ENCODE measurements at places on chromosomes 7 and 10.

DNA sequence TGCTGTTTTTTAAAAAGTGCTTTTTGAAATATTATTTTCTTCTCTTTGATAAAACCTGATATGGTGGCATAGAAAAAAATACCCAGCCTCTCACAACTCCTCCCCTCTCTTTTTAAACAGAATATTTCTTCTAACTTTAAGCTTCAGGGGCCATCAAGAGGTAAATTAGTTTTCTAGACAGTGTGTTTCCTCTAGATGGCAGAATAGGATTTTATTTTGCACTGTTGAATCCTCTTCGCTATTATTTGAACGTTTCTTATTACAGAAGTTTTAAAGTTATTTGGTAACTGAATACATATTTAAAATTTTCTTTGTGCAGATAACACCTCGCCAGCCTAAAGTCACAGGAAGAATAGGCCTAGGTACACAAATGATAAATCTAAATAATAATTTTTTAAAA, 30.3 kb downstream of the ARL5B start:
- no peak for DNase-seq

GRCh38 chr10:127358337-127358736, 161.9 kb upstream of the INSYN2A start:
- DNase-seq = no peak

DNA sequence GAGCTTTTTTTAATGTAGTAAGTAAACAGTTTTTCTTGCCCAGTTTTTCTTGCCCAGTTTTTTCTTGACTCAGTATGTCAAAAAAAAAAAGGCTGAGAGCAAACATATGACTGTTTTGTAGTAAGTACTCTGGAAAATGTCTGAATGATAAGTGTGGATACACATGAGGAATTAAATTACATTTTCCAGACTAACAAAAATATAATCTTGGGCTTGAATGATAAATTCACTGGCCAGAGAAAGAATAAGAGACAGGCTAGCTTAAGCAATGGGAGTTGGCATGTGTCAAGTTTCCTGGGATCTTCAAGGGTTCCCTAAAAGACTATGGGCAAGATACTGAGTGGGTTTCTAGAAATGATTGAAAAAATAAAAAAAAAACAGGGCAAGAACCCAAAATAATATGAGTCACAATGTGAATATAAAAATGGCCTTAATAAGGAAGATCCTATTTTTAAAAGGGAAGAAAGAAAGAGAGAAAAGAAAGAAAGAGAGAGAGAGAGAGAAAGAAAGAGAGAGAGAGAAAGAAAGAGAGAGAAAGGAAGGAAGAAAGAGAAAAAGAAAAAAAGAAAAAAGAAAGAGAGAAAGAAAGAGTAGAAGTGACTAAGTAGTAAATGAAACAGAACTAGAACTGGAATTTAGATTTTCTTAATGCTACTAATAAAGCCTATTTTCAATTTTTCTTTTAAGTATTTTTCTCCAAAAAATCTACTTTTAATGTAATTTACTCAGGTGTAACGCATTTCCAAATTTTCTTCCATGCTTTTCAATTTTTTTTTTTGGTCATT, 60.2 kb downstream of the TFPI2 start:
- DNase-seq = no peak

DNA sequence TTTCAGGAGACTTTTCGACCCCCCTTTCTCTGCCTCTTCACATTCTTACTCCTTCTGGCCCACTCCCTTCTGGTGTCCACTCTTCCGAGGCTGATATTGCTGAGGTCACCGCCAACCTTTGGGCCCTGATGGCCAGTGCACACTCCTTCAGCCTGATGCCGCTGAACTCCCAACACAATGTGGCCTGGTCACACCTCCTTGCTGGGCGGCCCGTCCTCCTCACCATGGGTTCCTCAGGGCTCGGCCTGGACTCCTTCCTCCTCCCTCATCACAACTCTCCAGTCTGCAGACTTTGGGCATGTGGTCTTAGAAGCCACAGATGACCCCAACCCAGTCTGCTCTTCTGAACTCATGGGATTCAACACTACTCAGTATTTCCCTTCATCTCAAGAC, 583.0 kb upstream of the MGMT start:
- no peak for DNase-seq

- DNase-seq = no peak
Observed at GRCh38 chr7:121803039-121803438, 69.9 kb upstream of the PTPRZ1 start.

- no peak for DNase-seq
Observed at GRCh38 chr10:130203626-130204025, 67.4 kb downstream of the GLRX3 start.

GRCh38 chr10:124249196-124249595, 155.8 kb upstream of the CHST15 start:
- DNase-seq = no peak

DNA sequence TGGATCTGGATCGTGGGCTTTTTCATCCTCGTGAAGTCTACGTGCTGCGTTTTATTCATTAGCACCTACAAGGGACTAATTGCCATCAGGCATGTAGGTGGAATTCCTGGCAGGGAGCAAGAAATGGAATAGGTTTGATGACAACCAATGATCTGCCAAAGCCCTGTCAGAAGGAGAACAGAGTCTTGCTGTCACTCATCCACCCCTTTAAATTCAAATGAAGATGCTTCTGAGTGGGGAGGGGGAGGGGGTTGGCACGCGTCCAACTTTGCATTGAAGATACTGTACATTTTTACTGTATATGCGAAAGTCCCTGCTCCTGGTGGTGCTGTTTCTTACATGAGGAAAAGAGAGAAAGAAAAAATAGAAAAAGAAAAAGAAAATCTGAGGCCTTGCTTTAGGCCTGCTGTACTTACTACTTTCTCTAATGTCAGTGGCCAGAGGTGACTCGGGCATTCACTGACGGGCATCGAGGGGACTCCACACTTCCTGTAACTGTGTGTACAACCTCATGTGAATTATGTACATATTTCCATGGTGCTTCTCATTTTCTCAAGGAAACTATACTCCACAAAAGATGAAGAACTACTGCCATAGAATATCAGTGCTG, 569.1 kb downstream of the INHBA start:
- DNase-seq = peak; percentile 17

DNA sequence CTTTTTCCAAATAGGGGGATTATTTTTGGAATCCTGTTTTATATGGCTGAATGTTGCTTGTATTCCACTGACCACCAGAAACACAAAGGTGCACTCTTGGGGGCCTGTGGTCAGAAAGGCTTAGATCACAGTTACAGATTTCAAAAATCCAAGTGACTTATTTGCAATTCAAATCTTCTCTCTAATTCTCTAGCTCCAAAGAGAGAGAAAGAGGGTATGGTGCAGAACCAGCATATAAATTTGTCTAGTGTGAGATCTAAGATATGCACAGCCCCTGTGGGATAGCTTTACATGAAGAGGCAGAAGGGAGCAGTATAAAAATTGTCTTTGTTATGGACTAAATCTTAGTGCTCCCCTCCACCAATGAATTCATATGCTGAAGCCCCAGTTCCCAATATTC, 1121.7 kb upstream of the CELF2 start:
- DNase-seq = no peak

GRCh38 chr7:27210441-27211083, 10.7 kb upstream of the HOXA13 start:
- peak; percentile 59 for DNase-seq

- no peak for DNase-seq
Observed at GRCh38 chr7:15780271-15780670, 93.8 kb upstream of the MEOX2 start.

DNA sequence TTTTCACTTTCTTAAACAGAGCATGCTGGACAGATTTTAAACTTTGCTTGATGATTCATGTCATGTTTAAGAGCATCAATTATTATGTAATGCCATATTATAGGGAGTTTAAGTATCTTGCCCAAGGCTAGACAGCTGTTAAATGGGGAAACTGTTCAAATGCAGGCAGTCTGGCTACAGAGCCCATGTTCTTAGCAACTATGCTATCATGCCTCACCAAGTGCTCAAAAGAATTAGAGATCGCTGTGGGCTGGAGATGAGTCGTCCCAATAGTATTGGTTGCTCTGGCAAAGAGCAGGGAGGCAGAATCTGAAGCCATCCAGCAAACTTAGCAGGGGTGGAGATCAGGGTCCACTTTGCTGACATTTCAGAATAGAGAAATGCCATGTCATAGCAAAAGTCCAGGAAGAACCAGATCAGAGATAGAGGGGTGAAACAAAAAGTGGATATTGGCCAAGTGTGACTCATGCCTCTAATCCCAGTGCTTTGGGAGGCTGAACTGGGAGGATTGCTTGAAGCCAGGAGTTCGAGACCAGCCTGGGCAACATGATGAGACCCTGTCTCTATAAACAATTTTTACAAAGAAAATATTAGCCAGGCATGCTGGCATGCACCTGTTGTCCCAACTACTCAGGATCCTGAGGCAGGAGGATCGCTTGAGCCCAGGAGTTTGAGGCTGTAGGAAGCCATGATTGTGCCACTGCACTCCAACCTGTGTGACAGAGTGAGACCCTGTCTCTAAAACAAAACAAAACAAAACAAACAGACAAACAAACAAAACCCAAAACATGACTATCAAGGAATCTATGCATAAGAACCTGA, 57.8 kb downstream of the BAMBI start:
- no peak for DNase-seq

GRCh38 chr10:24915304-24915703, 37.1 kb downstream of the PRTFDC1 start:
- DNase-seq = no peak

Measured in germinal center (tissue), 1 donor.